Stimulated activated CD4-positive, alpha-beta T cell treated with anti-CD3 and anti-CD28 coated beads, Interleukin-12 subunit alpha, Interleukin-12 subunit beta, amount 100 ng/mL, for 4 hours (primary cell): ENCODE measurements at places on chromosomes 16 and 17.

DNA sequence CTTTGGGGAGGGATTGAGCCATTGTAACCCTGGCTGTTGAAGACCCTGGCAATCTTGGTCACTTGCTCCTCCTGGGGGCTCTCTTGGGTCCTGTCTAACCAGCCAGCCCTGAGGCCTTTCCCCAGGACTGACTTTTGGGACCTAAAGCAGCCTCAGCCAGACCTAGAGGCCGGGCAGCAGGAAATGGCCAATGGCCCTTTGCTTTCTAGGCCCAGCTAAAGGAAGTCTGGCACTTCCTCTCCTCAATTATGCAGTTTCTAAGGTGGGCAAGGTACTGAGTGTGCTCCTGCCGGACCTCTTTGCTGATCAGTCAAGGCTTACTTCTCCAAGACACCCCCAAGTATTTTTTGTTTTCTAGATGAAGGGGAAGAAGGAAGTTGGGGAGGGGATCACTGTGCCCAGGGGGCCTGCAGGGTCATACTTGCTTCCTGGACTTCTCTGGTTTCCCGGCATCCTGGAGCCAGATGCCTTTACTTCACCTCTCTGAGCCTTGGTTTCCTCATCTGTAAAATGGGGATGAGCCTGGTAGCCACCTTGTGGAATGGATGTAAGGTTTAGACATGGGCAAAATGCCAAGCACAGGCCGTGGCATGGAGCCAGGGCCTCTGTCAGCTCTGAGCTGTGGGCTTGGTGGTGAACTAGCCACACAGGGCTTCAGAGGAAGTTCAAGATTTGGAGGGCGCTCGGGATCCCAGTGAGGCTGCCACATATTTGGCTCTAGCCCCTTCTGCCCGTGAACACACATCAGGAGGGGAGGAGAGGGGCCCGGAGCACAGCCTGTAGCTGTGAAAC is 8.6 kb downstream of the CX3CL1 start:
- no peak for DNase-seq

GRCh38 chr17:6753546-6753945 is 2.3 kb upstream of the XAF1 start:
- DNase-seq, result no peak

- DNase-seq, result no peak
Observed at GRCh38 chr17:66920950-66921349, 43.6 kb upstream of the CACNG4 start.

- no peak for DNase-seq
Observed at GRCh38 chr16:67260426-67261063, 11.8 kb downstream of the SLC9A5 start.
